ENCODE measurements at places on chromosomes 12 and 14.

DNA sequence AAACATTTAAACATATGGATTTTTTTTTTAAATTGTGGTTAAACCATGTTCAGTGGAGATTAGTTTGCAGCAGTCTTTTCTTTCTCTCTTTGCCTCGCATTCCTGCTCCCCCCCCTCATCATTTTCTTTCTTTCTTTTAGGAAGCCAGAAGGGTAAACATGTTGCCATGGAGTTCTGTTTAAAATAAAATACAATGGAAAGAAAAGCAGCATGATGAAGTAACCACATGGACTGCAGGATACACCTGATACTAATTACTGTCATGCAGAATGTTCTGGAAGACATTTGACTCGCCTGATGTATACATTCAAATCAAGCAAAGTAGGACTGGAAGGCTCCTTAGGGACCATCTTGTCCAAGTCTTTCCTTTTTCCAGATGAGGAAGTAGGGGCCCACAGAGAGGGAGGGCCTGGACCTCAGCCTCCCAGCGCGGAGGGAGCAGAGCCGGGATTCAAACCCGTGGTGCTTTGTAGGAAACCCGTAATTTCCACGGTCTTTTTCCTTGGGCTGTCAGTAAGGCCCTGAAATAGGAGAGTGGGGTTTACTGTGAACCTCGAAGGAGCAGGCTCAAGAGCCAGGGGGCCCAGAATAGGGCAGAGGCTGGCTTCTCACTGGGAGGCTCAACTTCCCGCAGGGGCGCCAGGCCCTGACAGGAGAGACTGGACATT, 2.4 kb upstream of the MEG3 start:
- DNase-seq, result no peak

- no peak for DNase-seq
These were observed 256.6 kb upstream of the PPFIA2 start for GRCh38 chr12:82015623-82016347.

DNA sequence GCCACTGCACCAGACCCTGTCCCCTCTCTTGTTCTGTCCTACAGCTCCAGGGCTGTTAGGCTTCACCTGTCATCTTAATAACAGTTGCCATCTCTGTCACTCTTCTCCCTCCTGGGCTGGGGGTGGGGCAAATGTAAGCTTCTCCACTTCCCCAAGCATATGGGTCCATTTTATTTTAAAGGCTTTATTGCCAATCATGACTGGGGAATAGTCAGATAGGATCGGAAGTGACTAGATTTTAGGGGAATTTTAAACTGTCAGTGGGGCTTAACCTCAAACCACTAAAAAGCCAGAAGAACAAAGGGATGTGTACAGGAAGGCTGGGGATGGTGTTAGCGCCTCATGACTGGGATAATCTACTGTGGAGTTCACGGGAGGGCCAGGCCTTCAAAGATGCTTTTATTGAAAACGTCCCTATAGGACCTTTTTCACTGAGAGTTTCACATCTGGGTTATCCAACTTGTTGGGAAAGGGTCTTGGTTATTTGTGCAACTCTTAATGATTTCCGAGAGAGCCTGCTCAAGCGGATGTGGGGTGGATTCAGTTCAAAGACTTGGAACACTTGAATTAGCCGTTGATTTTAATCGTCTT, 41.6 kb downstream of the CHST11 start:
- no peak for DNase-seq

- no peak for DNase-seq
These were observed 7.2 kb downstream of the A2ML1 start for GRCh38 chr12:8829621-8830020.

- no peak for DNase-seq
These were observed 76.9 kb downstream of the VWF start for GRCh38 chr12:6047249-6048237.

- DNase-seq, result no peak
These were observed 27.4 kb upstream of the SFSWAP start for GRCh38 chr12:131683266-131684014.

DNA sequence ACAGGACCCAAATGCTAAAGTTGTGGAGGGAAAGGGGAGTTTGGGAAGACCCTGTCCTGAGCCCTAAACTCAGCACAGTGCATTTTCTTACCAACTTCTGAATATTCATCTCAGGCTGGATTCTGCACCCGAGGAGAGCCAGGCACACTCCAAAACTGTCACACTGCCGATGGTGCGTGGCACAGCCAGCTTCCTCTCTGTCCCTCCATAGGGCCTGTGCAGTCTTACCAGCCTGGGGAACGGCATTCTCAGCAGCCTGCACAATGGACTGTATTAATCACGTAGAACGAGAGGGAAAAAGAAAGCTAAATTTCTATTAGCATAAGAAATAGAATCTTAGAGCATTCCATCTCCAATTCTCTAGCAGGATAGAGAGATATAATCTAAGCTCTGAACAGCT, 71.3 kb upstream of the GPATCH2L start:
- no peak for DNase-seq

- no peak for DNase-seq
These were observed 100.7 kb upstream of the SLC38A4 start for GRCh38 chr12:46926526-46926925.

DNA sequence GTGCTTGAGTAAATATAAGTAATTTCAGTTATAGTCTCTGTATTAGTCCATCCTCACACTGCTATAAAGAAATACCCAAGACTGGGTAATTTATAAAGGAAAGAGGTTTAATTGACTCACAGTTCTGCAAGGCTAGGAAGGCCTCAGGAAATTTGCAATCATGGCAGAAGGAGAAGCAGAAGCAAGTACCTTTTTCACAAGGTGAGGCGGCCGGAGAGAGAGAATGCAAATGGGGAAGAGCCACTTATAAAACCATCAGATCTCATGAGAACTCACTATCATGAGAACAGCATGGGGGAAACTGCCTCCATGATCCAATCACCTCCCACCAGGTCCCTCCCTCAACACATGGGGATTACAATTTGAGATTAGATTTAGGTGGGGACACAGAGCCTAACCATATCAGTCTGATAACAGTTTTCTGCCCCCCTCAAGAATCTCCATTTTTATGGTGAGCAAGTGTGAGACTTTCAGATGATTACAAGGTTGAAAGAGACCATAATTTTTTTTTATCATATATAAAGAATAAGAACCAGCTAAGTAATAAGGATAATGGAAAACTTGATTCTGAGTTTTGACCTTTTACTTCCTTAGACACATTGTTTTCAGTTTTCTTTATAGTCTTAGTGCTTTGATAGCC, 35.6 kb downstream of the LEMD3 start:
- no peak for DNase-seq

- DNase-seq, result no peak
These were observed 296.3 kb downstream of the CCDC91 start for GRCh38 chr12:28486521-28486920.

- DNase-seq, result no peak
These were observed 15.9 kb downstream of the SMOC1 start for GRCh38 chr14:69895109-69895508.

GRCh38 chr14:64812412-64812811, 67.3 kb downstream of the SPTB start:
- no peak for DNase-seq

DNA sequence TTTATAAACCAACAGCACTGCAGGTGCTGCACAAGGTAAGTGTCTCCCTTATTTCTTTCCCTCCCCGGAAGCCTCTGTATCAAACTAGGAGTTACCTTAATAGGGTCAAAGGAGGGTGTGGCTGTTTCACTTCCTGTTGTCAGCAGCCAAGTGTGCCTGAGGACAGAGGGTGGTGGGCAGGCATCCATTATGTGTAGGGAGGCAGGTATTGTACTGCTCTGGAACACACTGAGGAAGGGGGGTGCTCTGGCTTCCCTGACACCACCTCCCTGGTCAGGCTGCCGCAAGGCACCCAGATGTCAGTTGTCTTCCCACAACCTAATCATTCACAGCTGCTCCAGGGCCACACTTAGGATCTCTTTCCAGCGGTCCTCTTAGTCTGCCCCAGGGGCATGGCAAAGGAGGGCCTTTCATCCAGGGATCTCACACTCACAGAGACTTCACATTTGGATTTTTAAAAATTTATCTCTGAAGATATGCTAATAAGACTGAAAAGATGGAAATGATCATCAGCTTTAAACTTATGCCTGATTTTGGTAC, 132.0 kb upstream of the ARHGAP5 start:
- DNase-seq, result no peak

DNA sequence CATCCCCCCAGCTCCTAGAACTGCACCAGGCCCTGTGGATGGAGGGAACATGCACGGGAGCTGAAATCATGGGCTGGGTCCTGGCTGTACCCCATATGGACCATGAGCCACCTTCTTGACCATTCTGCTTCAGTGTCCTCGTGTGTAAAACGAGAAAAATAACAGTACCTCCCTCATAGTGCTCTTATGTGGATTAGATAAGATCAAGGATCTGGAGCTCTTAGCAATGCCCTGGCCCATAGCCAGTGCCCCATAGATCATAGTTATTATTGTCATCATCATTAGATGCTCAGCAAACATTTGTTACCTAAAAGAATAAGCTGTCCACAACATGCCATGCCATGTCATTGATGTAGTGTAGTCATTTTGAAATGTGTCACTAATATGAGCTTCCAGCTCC, 71.3 kb downstream of the SYNE3 start:
- no peak for DNase-seq

DNA sequence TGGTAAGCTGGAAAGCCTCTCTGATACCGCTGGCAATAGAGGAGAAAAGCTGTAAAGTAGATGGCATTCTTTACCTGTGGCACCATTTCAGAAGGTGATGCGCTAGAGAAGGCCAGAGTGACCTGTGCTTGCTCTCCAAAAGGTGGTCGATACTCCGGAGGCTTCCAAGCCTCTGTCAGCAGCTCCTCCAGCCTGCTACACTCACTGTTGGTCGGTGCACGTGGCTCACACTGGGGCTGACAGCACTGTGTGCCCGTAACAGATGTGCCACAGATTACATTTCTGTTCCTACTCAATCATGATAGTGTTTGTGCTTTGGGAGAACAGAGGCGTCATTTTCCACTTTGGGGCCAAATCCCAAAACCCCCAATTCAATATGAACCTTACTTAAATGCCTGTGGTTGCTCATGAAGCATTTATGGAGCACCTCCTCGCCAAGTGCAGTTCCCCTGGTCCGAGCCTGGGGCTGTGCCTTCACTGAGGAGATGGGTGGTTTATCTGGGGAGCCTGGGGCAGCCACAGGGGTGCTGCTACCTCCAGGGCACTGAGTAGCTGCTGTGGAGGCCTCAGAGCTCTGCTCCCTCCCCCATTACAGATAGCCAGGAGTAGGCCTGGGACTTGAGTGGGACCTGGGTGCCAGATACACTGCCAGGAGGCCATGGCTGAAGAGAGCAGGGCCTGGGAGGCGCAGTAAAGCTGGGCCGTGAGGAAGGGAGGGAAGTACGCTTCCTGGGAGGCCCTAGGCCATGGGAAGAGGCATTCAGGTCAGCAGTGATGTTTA, 26.8 kb downstream of the CCNK start:
- DNase-seq, result no peak

DNA sequence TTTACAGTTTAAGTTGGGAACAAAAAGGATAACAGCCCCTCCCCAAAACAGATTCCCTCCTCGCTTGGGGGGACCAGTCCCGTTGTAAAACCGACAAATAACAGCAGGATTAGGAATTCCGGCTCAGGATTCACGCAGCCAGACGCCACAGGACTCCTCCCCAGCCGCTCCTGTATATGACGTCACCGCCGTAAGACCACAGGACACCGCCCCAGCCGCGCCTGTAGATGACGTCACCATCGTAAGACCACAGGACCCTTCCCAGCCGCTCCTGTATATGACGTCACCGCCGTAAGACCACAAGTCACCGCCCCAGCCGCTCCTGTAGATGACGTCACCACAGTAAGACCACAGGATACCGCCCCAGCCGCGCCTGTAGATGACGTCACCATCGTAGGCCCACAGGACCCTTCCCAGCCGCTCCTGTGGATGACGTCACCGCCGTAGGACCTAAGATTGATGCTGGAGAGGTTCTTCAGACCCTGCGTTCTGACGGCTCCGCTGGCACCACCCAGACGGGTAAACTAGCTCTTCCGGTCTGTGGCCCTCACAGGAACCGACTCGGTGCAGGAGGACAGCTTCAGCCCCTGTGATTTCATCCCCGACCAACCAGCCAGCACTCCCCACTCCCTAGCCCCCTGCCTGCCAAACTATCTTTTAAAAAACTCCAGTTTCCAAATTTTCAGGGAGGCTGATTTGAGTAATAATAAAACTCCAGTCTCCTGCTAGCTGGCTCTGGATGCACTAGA, 43.9 kb upstream of the FBRSL1 start:
- DNase-seq, result no peak

- DNase-seq, result no peak
These were observed 355.5 kb downstream of the ATP23 start for GRCh38 chr12:58296863-58297262.

DNA sequence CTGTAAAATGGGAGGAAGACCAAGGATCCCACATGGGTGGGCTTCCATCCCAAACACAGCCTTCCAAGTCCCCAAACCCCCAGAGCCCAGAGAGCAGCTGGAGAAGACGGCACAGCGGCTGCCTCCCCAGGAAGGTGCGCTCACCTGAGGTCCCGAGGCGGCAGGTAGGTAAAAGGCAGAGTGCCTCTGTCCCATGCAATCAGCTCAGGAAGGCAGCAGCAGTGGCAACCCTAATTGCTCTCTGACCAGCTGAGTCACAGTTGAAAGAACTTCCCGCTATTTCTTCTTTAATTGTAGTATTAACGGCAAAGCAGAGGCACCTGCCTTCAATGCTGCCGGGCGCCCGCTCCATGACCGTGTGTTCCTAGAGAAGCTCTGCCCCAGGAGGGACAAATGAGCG, 91.1 kb upstream of the BCL11B start:
- DNase-seq, result no peak

GRCh38 chr12:49990273-49990672, 17.5 kb downstream of the AQP6 start:
- DNase-seq, result no peak

DNA sequence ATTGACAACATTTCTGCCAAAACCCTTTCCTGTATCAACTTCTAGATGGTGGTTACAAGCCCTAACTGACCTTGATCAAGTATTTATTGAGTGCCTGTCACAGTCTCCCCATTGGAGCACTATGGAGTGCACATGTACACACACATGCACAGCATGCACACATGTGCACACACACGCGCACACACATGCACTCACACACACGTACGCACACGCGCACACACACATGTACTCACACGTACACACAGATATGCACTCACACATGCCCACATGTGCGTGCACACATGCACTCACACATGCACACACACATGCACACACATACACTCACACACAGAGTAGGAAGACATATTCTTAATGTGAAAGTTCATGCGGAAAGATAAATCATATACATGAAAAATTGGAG, 43.7 kb downstream of the MYRFL start:
- DNase-seq, result no peak

- DNase-seq, result no peak
These were observed 262.6 kb upstream of the LRIG3 start for GRCh38 chr12:59182658-59183455.

GRCh38 chr12:114750917-114751316, 66.9 kb upstream of the TBX3 start:
- no peak for DNase-seq

- no peak for DNase-seq
These were observed 547.1 kb upstream of the USP15 start for GRCh38 chr12:61713121-61713520.

- no peak for DNase-seq
These were observed 65.6 kb downstream of the ZC3H14 start for GRCh38 chr14:88628462-88628861.
